ENCODE measurements at places on chromosomes 7 and 10. TPM values are rescaled to one million over a fixed set of nuclear protein-coding genes. Genes with fewer than 3 reads are reported as not detected.

The SSMEM1 gene
- not detected for total RNA-seq

The PAX4 gene
- total RNA-seq: not detected

The APBB1IP gene
- total RNA-seq: 1.9 TPM

The HOXA5 gene
- 8.3 TPM for total RNA-seq

The REPIN1 gene
- total RNA-seq: 189 TPM

The NDUFA5 gene
- total RNA-seq: 69.8 TPM

The CCDC146 gene
- 8.8 TPM for total RNA-seq

The PNLIPRP2 gene
- total RNA-seq: not detected

The HOXA1 gene
- total RNA-seq: 0.44 TPM

The ANKRD22 gene
- 20.6 TPM for total RNA-seq

The ANXA8 gene
- 1.1 TPM for total RNA-seq

The CALML3 gene
- not detected for total RNA-seq

The IL6 gene
- 20.7 TPM for total RNA-seq

The CYP26C1 gene
- 0.39 TPM for total RNA-seq

The C7orf57 gene
- 0.24 TPM for total RNA-seq

The VOPP1 gene
- total RNA-seq: 106 TPM

The VWDE gene
- 21.3 TPM for total RNA-seq

The ZNF503 gene
- total RNA-seq: 12.8 TPM

The SPDYE16 gene
- not detected for total RNA-seq

The OR13A1 gene
- total RNA-seq: not detected

The MEOX2 gene
- 12.6 TPM for total RNA-seq

The BHLHA15 gene
- total RNA-seq: 1.8 TPM

The NPFFR1 gene
- total RNA-seq: 0.20 TPM

The ZFAND2A gene
- total RNA-seq: 51.2 TPM

The RPEL1 gene
- 0.57 TPM for total RNA-seq

The RET gene
- total RNA-seq: not detected

The FRMD4A gene
- 6.1 TPM for total RNA-seq

The ABCB1 gene
- 15.8 TPM for total RNA-seq

The CXCL12 gene
- total RNA-seq: not detected

The DGKB gene
- 0.12 TPM for total RNA-seq

The ARPC1A gene
- 146 TPM for total RNA-seq

The IMPDH1 gene
- 57.3 TPM for total RNA-seq

The PRSS58 gene
- not detected for total RNA-seq

The NACAD gene
- 1.0 TPM for total RNA-seq

The ELN gene
- total RNA-seq: 0.39 TPM

The KLF14 gene
- 0.17 TPM for total RNA-seq

The ZNF488 gene
- 2.1 TPM for total RNA-seq

The TYSND1 gene
- total RNA-seq: 21.4 TPM

The UCMA gene
- total RNA-seq: not detected

The MRPS33 gene
- total RNA-seq: 54.6 TPM

The RHOBTB1 gene
- 10.2 TPM for total RNA-seq

The SPDYE2 gene
- total RNA-seq: not detected

The FEZF1 gene
- 0.22 TPM for total RNA-seq
